ENCODE measurements at places on chromosomes 6 and 20.
A peak's percentile ranks its signal among the peaks of the same experiment; 100 is the strongest.

GRCh38 chr20:11716239-11716944, 201.3 kb upstream of the BTBD3 start:
- no peak for DNase-seq

DNA sequence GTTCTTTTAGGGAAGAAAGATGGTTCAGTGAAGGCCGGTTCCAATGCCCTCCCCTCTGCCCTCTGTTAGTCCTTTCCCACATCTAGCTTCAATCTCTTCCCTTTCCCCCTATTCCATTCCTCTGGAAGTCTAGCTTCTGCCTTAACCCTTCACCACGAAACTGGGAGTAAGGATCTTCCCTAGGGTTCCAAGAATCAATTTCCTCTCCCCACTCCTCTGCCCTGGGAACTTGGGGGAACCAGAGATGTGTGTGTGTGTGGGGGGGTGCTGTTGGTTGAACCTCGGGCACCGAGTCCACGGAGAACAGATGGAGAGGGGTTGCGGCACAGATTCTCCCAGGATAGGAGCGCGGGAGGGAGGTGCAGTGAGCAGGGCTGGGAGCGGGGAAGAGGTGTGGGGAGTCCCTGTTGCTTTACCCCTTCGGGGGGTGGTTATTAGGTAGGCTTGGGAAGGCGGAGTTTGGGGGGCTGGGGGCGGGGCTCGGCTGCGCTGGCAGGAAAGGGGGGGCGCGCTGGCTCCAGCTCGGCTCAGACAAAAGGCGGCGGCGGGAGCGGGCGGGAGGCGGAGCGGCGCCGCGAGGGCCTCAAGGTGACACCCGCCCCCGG, at the start of gene TMEM151B:
TSS of gene TMEM151B (plus strand) at position 530 of the 605 bp plus-strand sequence. CDS start 293 bp downstream, outside the sequence.
- DNase-seq: peak; percentile 60

- no peak for DNase-seq
These were observed 119.3 kb downstream of the JPH2 start for GRCh38 chr20:44067650-44068081.

DNA sequence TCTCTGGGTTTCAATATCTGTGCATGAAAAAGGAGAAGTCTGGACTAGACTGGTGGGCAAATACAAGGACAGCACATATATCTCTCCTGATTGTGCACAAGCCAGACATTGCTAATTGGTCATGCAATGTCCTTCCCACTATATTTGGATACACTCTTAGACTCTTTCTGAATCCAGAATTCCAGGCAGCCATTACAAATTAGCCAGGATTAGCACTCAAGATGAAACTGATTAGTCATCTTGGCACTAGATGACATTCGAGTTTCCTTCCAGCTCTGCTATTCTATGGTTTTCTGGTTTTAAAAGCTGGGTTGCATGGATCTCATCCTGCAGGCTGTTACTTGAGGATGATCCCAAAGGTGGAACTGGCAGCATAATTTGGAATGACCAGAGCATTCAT, 73.2 kb downstream of the SCP2D1 start:
- DNase-seq: no peak

DNA sequence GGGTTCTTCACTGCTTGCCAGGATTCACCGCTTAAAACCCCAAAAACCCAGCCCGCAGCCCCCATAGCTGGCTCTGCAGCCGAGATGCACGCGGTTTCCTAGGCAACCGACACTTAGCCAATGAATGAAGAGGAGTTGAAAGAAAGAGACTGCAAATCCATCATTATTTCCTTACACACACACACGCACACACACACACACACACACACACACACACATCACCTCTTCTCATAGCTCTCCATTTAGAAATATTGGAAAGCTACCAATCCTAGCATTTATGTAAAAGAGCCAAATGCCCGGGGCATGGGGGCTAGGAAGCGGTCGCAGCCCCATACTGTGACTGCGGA, 3.4 kb upstream of the TUBB2B start:
- no peak for DNase-seq

- DNase-seq: no peak
These were observed 2.6 kb upstream of the LKAAEAR1 start for GRCh38 chr20:64086801-64087200.

- DNase-seq: no peak
These were observed 36.9 kb upstream of the VSTM2L start for GRCh38 chr20:37866051-37866450.

- DNase-seq: no peak
These were observed 179.1 kb downstream of the COL19A1 start for GRCh38 chr6:70045413-70045812.

- DNase-seq: no peak
These were observed 127.2 kb downstream of the PLCB4 start for GRCh38 chr20:9196110-9196509.

GRCh38 chr6:27031302-27031701, 216.2 kb upstream of the PRSS16 start:
- DNase-seq: no peak

DNA sequence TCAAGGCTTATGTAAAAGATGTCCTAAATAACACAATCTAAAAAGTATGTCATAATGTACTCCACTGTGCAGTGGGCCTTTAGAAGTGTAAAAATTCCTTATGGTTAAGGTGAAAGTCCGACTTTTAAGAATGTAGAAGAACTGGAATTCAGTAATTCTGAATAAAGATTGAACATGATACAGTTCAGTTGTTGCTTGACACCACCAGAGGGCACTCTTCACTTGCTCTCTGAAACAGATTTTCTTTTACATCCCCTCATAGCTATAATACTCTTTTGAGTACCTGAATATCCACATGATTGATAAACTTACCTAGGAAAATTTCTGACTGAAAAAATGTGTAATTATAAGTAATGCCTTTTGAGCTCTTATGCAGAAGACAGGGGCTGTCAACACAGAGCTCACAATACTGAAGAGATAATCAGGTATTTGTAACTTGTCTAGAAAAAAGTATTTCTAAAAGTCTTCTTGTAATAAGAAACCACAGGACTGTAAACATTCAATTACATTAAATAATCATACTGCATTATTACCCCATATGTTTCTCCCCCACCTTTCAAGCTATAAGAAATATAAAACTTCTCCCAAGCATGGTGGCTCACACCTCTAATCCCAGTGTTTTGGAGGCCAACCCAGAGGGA, 92.1 kb downstream of the POPDC3 start:
- no peak for DNase-seq

GRCh38 chr6:133499662-133500061, 258.5 kb downstream of the EYA4 start:
- DNase-seq: no peak

GRCh38 chr6:148959008-148959407, 212.2 kb downstream of the UST start:
- DNase-seq: no peak

Data from activated CD8-positive, alpha-beta memory T cell treated with anti-CD3 and anti-CD28 coated beads for 24 hours (primary cell).